Adipocyte (in vitro differentiated cells): ENCODE measurements at places on chromosomes 13 and 19.
A peak's percentile ranks its signal among the peaks of the same experiment; 100 is the strongest.

DNA sequence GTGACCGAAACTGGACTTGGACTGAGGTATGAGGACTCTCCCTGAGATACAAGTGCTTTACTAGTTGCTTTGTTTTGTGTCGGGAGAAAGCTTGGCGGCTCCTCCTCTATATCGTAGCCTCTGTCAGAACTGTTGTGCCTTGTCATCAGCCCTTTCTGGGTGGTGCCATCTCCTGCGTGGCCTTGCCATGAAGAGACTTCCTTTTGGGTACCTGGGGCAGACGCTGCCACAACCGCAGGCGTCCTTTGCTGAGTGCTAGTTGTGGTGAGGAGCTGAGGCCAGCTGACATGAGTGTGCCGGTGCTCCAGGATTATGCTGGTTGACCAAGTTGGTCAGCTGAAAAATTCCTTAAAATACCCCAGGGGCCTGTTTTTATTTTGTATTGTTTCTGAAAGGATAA lies 124.5 kb downstream of the AKAP11 start:
- DNase-seq, result no peak

DNA sequence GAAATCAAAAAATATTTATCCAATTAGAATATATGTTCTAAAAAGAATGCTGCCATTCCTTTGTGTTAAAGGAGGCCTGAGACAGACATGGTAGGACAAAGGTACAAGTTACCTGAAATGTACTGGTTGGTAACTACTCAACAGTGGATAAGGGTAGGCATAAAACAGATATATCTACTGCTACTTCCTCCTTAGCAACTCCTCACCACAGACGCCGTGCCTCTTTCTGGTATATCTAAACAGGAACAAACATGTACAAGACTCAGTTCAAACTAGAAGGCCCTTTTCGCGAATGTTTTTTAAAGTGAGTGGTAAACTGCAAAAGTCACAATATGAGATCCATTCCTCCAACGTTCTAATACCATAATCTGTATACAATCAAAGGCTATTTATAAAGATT lies 86.9 kb downstream of the TBC1D4 start:
- no peak for DNase-seq

DNA sequence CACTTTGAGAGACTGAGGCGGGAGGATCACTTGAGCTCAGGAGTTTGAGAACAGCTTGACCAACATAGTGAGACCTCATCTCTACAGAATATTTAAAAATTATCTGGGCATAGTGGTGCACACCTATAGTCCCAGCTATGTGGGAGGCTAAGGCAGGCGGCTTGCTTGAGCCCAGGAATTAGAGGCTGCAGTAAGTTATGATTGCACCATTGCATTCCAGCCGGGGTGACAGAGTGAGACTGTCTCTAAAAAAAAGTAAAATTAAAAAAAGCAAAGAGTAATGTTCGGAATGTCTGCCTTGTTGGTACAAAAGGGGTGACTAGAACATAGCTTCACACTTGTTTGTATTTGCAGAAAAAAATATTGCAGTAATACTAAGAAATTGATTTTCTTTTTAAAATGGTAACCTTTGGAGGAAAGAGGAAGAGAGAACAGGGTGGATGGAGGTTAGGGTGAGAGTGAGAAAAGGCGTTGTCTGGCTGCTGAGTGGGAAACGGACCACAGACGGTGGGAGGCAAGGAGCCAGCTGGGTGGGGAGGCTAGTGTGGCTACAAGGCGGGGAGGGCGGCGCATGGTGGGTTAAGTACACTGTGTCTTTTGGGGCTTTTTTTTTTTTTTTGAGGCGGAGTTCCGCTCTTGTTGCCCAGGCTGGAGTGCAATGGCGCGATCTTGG lies 10.2 kb downstream of the PPP1R14A start:
- DNase-seq, result peak; percentile 64

DNA sequence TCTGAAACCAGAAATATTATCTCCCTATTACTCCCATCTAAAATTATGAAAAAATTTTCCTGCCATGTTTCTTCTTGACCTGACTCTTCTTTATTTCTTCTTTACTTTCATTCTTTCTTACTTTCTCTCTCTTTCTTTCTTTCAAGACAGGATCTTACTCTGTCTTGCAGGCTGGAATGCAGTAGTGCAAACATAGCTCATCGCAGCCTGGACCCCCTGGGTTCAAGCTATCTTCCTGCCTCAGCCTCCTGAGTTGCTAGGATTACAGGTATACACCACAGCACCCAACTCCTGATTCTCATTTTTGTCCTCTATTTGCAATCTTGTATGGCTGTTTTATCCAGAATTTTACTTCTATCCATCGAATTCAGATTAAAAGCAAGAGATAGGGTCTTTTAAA lies 631.1 kb downstream of the TBC1D4 start:
- DNase-seq, result no peak

GRCh38 chr19:55481794-55482155 lies 3.2 kb upstream of the NAT14 start:
- no peak for DNase-seq

DNA sequence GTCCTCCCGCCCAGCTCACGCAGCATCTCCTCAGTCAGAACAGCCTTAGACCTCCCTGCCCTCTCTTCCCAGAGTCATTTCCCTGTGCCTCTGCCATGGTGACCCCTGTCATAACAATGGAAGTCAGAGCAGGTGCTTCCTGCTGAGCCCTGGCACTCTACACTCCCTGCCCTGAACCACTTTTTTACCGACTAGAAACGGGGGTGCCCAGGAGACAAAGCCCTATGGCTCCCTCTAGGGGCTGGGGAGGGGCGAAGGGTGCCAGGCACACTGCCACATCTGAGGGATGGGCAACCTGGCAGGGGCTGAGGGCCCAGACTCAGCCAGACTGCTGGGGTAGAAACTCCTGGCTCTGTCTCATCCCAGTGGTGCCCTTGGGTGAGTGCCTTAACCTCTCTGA lies 16.4 kb downstream of the ZNF574 start:
- no peak for DNase-seq

GRCh38 chr13:48144413-48145035 lies 49.6 kb upstream of the MED4 start:
- DNase-seq, result peak; percentile 3

DNA sequence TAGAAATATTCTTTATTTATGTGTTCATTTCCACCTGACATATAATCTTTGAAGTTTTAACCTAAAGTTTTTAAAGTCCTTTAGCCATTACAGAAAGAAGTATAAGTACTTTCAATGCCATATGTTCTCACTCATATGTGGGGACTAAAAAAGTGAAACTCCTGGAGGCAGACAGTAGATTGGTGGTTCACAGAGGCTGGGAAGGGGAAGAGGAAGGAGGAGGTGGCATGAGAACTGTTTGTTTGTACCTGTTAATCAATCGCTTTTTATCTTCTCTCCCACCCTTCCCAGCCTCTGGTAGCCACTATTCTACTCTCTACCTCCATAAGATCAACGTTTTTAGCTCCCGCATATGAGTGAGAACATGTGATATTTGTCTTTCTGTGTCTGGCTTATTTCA lies 131.1 kb downstream of the MYO16 start:
- DNase-seq, result no peak

GRCh38 chr13:45482571-45483173 lies 17.9 kb downstream of the COG3 start:
- DNase-seq, result no peak

- no peak for DNase-seq
These were observed 94.1 kb downstream of the RNASEH2B start for GRCh38 chr13:51003642-51004041.

- DNase-seq, result no peak
These were observed 233.4 kb upstream of the SPRY2 start for GRCh38 chr13:80574113-80574850.

GRCh38 chr13:34833562-34834182 lies 108.4 kb upstream of the NBEA start:
- peak; percentile 1 for DNase-seq

- DNase-seq, result no peak
These were observed 13.7 kb upstream of the SLC25A42 start for GRCh38 chr19:19050104-19050503.

DNA sequence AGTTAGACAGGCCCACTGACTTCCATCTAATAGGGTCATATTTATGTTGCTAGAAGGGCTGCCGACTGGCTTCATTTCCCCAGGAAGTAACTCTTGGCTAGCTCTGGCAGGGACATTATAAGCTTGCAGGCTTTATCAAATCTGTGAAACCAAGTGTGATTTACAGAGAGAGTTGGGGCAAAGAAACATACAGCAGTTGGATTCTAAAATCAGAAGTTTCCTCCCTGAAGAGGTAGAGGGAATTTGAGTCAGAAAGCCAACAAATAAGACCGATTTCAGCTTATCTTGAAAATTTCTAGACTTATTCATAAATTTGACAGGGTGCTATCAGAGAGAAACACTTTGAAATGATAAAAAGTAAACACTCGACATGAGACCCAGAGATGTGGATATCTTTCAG lies 407.8 kb downstream of the OLFM4 start:
- no peak for DNase-seq
